ENCODE measurements at places on chromosomes 5 and 9. TPM values are rescaled to one million over a fixed set of nuclear protein-coding genes. Genes with fewer than 3 reads are reported as not detected.

DNA sequence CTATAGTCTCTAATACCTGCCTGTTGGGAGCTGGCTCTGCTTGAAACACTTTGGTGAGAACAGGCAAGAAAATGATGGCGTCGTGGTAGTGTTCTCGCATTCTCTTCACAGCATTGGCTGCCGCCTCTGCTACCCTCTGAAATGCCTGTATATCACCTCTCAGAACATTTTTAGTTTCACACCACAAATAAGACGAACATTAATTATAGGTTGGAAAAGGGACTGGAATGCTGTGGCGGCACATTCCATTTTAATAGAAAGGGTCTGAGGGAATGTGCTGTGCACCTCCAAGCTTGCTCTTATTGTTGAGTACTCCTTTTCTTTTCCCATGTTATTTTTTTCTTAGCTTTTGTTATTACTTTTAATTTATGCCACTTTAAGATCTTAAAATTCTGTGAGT, 134.6 kb upstream of the HMHB1 start:
- H3K27me3 ChIP-seq: no peaks in the 10 kb centered on the region
- H3K4me1 ChIP-seq: no peaks in the 10 kb centered on the region
- no peak overlapping the region for H3K27ac ChIP-seq
- H3K4me3 ChIP-seq: no peak overlapping the region

GRCh38 chr5:135027266-135027696, 6.7 kb downstream of the PITX1 start:
- H3K27ac ChIP-seq: no peak overlapping the region
- peak; percentile 71 for DNase-seq
- H3K4me1 ChIP-seq: no peaks in the 10 kb centered on the region
- no peaks in the 10 kb centered on the region for H3K36me3 ChIP-seq
- H3K27me3 ChIP-seq: peaks cover 85% of the 10 kb centered on the region

DNA sequence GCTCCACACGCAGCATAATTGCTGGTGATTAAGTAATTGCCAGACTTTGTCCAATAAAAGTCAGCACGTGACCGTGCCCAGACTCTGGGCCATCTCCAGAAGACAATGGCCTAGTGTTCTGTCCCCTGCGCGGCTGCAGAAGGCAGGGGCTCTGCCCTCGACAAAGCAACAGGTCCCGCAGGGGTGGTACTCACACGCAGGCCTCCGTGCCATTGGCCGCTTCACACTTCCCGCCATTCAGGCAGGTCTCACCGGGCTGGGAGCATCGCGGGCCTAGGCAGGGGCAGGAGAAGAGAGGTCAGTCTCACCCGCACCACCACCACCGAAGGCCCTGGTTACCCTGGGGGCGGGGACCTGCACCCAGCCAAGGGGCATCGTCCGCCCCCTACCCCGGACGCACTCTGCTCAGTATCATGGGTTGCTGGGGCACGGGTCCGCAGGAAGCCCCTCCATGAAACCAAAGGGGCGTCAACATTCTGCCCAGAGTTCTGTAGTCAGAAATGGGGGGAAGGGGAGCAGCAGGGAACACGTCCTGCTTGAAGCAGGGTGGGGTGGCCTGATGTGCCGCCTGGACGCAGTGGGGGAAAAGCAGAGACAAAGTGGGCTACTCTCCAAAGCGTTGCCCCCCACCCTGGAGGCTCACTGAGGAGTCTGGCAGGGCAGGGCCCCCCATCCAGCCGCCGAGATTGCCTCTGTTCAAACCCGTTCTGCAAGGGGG, 1.9 kb downstream of the NOTCH1 start:
- no peak for DNase-seq
- H3K36me3 ChIP-seq: no peaks in the 10 kb centered on the region
- peak overlapping the region; percentile 76 for H3K4me3 ChIP-seq

DNA sequence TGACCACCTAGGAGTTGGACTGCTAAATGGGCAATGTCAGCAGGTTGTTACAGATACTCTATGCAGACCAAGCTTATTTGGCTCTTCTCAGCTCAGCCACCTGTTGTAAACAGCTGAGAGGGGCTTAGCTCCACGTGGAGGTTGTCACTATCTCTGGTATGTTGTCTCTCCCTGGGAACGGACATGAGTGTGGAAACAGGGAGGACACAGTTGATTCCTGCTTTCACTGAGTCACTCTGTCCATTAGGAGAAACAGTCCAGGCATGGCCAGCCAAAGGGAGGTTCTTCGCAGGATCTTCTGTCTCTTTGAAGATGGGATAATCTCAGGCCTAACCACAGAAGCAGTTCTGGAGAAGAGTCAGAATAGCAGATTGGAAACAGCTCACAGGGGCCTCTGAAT, 121.2 kb downstream of the PALM2AKAP2 start:
- H3K4me1 ChIP-seq: no peaks in the 10 kb centered on the region
- H3K27ac ChIP-seq: no peak overlapping the region
- H3K27me3 ChIP-seq: no peaks in the 10 kb centered on the region
- no peak for DNase-seq
- no peak overlapping the region for H3K4me3 ChIP-seq

- no peaks in the 10 kb centered on the region for H3K27me3 ChIP-seq
- no peak for DNase-seq
- H3K27ac ChIP-seq: no peak overlapping the region
- H3K4me3 ChIP-seq: no peak overlapping the region
- no peaks in the 10 kb centered on the region for H3K36me3 ChIP-seq
Observed at GRCh38 chr5:132971483-132972435, 8.3 kb upstream of the AFF4 start.

GRCh38 chr5:17182981-17183380, 34.5 kb upstream of the BASP1 start:
- H3K27ac ChIP-seq: no peak overlapping the region
- no peaks in the 10 kb centered on the region for H3K27me3 ChIP-seq
- no peak overlapping the region for H3K4me3 ChIP-seq
- H3K4me1 ChIP-seq: peaks cover 3% of the 10 kb centered on the region

- no peaks in the 10 kb centered on the region for H3K27me3 ChIP-seq
- no peaks in the 10 kb centered on the region for H3K36me3 ChIP-seq
- H3K4me3 ChIP-seq: no peak overlapping the region
- H3K4me1 ChIP-seq: no peaks in the 10 kb centered on the region
Observed at GRCh38 chr5:60826653-60827052, 17.4 kb downstream of the ELOVL7 start.

DNA sequence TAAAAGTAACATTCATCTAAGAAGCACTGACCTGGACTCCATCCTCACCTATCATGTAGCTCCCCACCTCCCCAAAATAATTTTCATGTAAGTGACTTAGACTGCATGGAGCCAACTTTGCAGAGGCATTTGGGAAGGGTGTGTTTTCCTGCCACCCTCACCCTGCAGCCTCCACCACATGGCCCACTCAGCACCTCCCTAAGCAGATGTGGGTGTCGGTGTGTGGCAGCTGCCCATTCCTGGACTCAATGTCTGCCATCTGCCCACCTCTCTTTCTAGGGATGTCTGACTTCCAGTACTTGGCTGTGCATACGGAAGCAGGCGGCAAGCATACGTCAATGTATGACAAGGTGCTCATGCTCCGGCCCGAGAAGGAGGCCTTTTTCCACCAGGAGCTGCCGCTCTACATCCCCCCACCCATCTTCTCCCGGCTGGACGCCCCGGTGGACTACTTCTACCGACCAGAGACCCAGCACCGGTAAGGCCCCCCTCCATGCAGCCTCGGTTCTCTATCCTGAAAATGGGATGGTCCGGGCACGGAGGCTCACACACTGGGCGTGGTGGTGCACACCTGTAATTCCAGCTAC, 12.7 kb downstream of the GTF3C5 start:
- no peaks in the 10 kb centered on the region for H3K27me3 ChIP-seq
- no peak for DNase-seq
- no peaks in the 10 kb centered on the region for H3K4me1 ChIP-seq
- no peak overlapping the region for H3K27ac ChIP-seq
- peaks cover 17% of the 10 kb centered on the region for H3K36me3 ChIP-seq

Gene AUH
- 21.9 TPM for total RNA-seq

Gene IRX1
- 5.1 TPM for total RNA-seq

Measured in H1 (cell line).